Psoas muscle (tissue), 8 donors: ENCODE measurements at places on chromosomes 4 and X. TPM values are rescaled to one million over a fixed set of nuclear protein-coding genes. Genes with fewer than 3 reads are reported as not detected.

DNA sequence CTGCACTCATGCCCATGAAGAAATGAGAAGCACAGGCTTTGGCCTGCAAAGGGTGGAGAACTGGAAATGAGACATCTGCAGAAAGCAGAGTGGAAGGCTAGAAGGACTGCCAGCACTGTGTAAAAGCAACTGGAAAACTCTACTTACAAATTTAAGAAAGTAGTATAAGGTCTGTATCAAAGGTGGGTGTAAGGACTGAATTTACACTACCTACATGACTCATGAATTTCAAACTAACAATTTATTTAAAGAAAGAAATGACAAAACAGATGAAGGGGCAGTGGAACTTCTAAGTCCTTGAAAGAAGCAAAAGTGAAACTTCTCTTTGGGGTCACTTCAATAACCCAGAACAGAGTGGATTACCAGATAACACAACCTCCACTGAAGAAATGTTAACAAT, 71.2 kb downstream of the SLC10A7 start:
- DNase-seq: no peak

- DNase-seq: no peak
These were observed 48.3 kb downstream of the MED28 start for GRCh38 chr4:17662694-17663093.

DNA sequence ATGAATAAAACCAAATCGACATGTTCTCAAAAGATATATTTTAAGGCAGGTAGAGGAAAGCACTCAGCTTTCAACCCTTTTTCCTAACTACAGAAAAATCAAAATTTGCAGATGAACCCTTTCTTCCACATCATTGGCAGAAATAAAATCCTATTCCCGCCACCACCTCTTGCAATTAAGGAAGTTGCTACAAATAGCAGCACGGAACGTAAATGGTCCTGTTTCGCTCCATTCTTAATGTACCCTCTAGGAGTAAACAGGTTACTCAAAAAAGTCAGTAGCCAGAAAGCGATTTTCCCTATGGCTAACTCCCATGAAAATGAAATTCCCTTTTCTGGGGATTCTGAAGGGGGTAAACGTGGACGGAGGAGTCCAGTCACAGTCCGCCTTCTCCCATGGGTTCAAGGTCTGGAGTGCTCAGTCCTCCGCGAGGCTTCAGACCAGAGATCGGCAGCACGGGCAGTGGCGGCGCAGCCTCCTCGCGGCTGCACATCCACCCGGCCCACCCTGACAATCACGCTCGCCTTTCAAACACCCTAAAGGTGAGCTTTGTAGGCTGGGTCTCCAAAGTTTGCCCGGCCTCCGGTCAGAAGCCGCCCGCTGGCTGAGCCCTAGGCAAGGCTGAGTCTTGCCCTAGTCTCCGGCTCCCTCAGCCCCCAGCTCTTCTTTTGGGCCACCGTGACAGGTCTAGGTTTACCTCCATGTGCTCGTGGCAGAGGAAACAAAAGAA, 1.8 kb downstream of the ATP11C start:
- DNase-seq: peak; percentile 46

DNA sequence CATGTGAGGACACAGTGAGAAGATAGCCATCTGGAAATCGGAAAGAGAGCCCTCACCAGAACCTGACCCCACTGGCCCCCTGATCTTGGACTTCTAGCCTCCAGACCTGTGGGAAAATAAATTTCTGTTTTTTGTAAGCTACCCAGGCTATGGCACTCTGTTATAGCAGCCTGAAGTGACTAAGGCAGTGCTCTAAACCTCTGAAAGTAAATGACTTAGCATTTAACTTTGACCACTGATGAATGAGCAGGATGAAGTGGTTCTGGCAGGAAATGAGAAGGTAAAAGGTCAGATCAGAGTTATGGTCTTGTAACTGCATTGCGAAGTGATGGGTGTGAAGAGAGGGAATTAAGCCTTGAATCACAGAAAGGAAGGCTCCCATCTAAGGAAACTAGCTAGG, 17.0 kb downstream of the GPAT3 start:
- DNase-seq: no peak

The NIPAL1 gene
- total RNA-seq: 0.82 TPM
